ENCODE measurements at places on chromosomes 2 and 18.

GRCh38 chr2:27798948-27799645 is 27.6 kb downstream of the MRPL33 start:
- no peak for DNase-seq

- no peak for DNase-seq
Observed at GRCh38 chr18:75031717-75032317, 177.1 kb downstream of the PTGR3 start.

DNA sequence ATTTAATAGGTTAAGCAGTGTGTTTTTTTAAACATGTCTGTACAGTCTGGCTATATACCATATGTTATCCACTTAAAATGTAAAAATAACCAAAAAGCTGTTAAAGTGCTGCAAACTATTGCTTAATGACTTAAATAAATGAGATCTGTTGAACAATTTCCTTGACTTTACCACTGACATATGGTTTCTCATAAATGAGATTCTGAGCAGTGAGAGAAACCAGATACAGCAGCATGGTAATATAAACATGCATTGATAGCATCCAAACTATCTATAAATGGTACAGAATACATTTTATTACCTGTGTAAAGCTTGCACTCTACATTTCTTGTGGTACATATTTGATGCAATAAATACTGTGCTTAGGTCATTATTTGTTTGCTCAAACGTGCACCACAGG is 36.3 kb upstream of the TTC21B start:
- DNase-seq, result no peak

GRCh38 chr2:59912042-59912441 is 641.4 kb downstream of the BCL11A start:
- no peak for DNase-seq

- DNase-seq, result peak; percentile 33
Observed at GRCh38 chr2:42101206-42102023, 53.6 kb downstream of the PKDCC start.

DNA sequence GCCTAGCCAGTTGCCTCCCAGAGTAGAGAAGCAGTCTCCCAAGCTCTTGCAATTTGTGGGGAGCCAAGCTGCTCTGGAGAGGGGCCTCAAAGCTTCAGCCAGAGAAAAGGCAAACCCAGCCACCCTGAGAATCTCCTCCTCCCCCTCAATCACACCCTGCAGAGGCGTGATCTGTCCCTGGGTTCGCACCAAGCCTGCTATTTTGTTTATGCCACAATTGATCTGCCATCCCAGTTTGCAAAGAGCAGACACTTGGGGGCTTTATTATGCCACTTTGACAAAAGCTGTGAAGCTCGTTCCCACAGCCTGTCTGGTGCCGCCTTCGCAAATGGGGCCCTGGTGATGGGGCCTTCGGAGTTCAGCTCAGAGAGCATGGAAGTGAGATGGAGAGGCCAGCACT is 125.5 kb downstream of the MSH2 start:
- no peak for DNase-seq

GRCh38 chr18:56988022-56988421 is 158.9 kb upstream of the BOD1L2 start:
- DNase-seq, result no peak

DNA sequence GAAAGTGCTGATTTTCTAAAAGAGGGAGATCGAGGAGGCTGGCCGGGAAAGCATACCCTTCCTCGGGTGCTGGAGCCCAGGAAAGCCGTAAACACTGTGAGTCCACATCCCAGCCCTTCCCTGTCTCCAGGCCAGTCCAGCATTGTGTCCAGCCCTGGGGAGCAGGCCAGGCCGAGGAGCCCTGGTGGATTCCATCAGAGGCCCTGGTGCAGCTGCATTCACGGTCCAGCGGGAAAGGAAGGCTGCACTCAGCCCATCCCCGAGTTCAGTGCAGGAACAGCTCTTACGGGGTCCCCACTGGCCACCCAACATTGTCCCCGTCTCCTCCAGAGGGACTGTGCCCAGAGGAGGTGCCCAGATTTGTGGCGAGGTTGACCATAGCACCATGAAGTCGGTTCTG is 218.6 kb downstream of the KLHL29 start:
- no peak for DNase-seq

DNA sequence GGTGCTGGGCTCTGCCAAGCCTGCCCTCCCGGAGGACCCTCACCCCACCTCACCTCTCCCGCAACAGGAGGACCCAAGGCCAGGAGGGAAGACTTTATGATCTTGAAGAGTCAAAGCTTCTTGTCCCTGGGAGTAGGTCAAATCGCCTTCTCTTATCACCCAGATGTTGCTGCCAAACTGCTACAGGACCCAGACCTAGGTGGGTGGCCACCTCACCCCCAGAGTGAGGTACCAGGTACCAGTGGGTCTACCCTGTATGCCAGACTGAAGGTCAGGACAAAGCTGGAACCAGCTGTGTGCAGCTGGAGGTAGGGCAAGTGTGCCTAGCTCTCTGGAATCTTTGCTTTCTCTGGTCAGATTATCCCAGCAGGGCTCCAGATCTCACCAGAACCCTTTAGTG is 197.2 kb downstream of the ZFP36L2 start:
- no peak for DNase-seq

DNA sequence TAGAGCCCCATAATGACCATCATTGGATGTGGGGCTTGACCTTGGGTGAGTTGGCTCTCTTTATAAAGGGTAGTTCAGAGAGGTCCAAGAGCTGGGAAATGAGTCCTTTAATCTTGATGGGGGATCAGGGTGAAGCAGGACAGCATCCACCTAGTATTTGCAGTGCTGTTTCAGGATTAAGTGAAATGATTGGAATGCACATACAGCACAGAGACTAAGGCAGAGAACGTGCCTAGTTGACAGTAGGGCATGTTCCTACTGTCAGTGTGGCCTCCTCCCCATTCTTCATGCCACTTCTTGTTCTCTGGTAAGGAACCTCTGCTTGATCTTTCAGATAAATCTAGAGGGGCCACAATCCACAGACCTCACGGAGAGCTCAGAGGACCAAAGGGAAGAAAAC is 78.9 kb downstream of the TRIM43 start:
- DNase-seq, result no peak

DNA sequence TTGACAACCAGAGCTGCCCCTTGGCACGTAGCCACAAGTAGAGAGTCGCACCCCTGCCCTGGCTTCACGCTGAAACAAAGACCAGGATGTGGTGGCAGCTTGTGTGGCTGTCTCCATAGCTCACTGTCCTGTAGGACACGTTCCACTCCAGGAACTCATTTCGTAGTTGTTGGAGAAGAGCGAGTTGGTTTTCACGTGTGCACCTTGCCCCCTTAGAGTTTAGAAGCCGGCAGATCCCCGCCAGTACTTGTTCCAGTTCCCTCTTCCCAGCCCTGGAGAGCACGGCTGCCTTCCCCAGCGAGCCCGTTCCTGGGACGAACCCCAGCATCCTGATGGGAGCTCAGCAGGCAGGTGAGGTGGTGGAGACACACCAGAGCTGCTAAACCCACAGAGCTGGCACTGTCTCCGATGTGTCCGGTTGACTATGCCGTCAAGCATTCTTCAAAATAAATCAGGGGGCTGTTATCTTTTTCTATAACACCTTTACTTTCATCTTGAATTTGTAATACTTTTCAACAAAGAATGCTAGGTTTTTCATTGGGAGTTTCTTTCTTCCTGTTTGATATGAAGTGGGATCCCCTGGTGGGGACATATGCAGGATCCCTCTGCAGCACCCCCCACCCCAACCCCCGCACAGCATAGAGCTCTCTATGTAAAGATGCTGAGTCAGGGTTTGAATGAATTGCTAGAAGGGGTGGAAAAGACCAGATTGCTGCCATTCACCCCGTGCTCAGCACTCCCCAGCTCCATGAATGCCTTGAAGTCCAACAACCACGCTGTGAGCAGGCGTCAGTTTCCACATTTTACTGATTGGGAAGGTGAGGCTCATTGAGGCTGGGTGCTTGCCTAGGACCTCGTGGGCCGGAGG is 44.5 kb downstream of the GREB1 start:
- DNase-seq, result no peak

DNA sequence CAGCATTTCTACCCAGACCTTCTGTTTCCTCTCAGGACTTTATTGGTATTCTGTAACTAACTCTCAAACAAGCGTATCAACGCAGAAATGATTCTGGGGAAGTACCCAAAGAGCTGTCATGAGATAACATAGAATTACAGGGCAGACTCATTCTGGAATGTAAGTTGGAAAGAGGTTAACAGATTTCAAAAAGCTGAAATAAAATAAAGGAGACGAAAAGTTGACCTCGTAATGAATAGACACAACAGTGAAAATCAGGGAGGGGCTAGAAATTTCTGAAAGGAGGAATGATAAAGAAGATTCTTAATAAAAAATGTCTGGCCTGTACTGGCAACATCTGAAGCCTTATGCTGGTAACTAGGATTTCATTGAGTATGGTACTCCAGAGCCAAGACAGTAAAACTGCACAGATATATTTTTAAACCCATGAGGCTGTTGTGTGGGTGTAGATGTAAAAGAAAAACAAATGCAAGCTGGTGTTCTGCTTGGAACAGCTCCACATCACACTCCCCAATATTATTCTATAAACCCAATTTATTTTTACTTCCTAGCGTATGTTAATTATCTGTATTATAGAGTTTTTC is 23.9 kb downstream of the RBMS1 start:
- DNase-seq, result no peak
